ENCODE measurements at places on chromosomes 3 and 15.

DNA sequence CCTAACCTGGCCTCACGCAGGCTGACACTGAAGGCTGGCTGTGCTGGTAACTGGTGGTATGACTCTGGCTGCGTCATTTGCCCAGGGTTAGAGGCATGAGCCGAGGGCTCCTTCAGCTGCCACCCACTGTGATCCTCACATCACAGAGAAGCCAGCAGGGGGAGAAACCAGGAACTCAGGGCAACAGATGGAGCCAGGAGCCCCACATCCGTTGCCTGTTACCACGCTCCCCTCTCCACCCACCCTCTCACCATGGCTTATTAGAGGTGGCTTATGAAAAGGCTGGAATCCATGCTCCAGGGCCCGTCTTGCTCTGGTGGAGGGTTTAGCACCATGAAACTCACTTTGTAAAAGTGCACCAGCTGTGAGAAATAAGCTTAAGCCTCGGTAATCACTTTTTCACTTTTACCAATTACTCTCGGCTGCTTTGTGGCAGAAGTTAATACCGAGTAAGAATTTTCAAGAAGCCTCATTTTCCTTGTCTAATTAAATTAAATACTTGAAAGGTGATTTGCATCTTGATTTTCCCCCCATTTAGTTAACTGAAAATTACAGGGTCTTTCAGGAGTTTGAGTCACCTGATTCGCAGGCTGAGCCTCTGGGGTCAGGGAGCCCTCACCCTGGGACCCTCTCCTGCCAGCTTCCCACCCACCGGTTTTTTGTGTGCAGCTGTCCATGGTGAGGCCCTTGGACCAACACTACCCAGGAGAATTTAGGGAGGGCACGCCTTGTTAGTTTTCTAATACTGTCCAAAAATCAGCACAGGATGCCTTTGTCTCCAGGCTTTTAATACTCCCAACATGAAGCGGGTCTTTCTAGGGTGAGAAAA, 60.9 kb downstream of the ASB7 start:
- DNase-seq: no peak

GRCh38 chr15:39974656-39975230, 40.8 kb downstream of the EIF2AK4 start:
- DNase-seq: no peak

GRCh38 chr3:187223799-187224198, 26.5 kb downstream of the RTP1 start:
- DNase-seq: no peak

GRCh38 chr15:25240461-25241021, 198.3 kb downstream of the UBE3A start:
- DNase-seq: peak; percentile 17

DNA sequence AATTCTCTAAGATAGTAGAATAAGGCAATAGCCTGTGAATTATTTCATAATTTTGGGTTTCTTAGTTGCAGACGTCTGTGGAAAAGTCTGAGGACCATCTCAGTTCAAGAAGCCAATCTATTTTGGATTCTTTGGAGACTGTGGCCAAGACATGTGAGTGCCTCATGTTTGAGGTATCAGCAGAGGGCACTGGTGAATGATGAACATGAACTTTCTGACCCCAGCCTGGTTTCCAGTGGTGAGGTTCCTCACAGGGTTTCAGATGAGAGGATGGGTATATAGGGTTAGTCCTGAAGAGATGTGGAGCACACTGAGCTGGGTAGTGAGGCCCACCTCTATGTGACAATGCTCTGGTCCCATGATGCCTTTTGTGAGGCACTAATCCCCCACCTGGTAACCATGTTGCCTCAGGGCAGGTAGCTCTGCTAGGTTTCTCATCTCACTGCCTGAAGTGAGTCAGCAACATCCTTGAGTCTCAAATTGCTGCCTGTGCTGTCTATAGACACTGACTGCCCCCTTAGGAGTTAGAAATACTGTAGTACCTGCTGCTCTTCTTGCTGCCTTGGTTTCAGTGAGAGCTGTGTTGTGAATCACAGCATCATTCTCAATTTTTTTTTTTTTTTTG, 32.3 kb downstream of the C3orf62 start:
- DNase-seq: no peak

DNA sequence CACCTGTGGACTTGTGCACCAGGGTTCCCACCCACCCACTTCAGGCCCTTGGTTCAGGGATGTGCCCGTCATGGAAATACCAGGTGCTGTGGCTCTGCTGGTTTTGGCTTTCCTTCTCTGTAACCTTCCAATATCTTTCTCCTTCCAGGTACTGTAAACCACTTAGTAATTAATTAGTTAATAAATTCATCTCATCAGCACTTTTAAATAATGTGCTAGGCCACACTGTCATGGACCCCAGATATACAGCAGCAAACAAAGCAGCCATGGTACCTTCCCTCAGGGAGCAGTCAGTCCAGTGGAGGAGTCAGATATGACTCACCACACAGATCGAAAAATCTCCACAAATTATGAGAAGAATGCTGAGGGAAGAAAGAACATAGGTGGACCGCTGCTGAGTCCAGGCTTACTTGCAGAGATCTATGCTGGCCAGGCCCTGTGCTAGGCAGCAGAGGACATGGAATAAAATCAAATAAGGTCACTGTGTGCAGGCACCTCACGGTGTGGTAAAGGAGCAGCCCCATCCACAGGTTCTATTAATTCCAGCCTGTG, 6.8 kb upstream of the GATA2 start:
- no peak for DNase-seq

- no peak for DNase-seq
Measured at GRCh38 chr15:88718731-88719130, 79.9 kb downstream of the ISG20 start.

DNA sequence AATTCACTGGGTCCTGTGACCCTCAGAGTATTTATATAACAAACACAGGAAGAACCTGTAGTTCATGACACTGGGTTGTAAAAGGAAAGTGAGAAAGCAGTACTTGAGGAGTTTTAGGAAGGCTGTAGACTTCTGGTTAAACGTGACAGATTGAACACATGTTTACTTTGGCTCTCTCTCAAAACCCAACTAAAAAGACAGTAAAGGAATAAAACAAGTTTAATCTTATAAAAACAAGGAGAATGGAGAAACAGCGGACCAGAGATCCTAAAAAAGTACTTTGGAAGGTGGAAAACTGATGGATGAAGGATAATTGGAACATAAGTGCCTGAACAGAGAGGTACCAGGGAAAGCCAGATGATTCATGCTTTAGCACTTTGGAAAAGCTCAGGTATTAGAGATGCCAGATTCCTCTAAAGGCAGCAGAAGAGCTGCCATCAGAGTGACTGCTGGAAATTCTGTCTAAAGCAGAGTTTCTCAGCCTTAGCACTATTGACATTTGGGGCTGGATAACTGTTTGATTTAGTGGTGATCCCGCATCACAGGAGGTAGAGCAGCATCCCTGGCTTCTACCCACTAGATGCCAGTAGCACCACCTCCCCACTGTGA, 182.9 kb upstream of the RORA start:
- no peak for DNase-seq

DNA sequence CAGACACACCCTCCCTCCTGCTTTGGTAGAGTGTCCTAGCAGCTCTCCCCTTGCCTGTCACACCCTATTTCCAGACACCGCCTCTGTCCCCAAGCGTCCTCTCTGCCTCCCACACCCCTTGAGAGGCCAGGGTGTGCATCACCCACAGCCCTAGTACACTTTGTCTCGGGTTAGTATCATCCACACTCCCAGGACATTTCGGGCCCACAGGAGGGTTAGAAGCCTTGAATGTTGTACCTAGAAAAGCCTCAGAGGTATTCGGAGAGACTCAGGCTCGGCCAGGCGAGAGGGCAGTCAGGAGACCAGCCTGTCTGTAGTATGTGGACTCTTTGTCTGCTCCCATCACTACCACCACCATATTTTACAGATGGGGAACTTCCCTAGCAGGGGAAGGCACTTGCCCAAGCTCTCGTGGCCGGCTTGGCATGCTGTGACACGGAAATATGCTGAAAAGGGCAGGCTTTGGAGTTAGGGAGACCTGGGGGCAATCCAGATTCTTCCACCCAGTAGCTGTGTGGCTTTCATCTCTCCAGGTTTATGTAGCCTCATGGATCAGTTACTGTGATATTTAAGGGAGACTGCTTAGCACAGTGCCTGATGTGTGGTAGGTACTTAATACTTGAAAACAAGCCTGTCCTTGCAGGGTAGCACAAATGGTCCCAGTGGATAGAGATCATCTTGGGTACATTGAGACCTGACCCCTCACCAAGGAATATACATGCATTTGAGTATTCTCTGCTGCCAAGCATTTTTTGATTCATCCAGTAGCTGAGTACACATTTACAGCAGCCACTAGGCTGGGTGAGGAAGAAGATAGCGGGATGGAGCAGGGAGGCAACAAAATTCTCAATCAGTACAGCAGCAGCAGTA, 1.4 kb downstream of the TMEM43 start:
- no peak for DNase-seq

DNA sequence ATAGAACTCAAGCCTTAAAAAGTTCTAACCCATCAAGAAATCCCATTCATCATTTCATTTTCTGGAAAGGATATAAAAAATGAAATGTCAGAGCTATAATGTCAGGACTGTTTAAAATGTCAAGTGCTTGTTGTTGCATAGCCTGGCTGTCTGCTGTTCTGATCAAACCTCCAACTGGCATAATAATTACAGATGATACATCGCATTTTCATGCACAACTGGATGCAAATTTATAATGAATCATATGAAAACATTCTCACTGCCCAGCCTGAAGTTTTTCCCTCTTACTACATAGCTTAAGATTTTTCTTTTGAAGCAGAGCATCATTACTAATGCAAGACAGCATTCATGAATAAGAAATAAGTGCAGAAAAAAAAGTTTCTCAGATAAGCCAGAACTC, 46.5 kb downstream of the GUCA1C start:
- DNase-seq: no peak

DNA sequence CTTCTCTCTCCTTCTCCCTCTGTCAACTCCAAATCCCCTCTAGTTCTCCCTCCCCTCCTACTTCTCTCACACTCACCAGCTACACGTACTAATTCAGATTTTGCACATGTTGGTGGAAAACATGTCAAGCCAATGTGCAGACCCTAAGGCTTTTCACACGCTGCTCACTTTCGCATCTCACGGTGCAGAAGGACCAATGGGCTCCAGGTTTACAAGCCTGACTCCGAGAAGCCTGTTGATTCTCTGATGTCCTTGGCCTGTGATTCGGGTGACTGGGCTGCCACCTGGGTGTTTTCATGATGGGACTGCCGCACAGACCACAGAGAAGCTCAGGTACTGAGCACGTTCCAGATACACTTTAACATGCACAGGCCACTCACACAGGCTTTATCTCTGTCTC, 3.7 kb downstream of the FOXL2NB start:
- no peak for DNase-seq

GRCh38 chr3:187972454-187972853, 181.5 kb upstream of the LPP start:
- DNase-seq: no peak

DNA sequence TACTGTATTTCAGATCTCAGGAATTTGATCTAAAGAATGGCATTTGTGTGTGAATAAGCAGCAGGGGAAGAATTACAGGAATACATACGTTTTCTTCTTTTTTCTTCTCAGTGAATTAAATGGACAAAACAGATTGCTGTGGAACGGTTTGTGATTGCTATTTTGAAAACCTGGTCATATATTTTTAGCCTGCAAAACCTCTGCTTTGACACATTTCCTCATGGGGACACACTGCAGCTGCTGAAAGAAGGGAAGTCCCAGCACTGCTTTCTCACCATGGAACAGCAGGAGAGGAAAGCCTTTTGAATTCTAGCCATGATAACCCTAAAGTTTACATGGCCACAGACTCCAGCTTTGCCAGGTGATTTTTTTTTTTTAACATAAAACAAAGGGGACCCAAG, 315.0 kb downstream of the OXSM start:
- no peak for DNase-seq

DNA sequence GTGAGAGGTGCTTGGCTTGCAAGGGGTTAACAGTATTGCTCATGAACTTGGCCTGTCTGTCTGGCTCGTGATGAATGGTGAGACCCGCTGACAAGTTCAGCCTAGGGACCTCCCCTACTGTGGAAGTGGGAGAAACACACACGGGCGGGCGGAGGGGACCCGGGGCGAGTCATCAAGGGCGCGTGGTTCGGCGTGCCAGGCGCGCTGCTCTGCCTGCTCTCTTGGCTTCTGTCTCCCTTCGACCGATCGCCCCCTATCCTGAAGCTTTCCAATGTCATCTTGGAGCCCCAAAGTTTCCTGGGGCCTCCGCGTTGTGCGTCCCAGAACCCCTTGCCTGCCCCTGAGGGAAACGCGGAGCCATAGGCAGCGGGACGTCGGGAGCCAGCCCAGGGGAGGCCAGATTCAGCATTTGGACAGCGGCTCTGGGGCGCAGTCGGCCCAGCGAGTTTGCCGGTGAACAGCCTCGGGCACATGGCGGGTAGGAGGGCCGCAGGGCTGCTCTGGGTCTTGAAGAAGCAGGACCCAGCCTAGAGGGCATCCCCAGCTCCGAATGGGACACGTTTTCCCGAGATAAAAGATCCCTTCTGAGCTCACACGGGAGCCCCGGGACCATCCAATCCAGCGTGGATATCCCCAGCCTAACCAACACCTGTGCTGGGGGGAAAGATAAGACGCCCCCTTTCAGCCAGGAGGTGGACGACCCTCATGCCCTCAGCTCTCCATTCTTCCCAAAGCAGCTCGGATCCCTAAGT, 27.0 kb upstream of the POLG start:
- peak; percentile 77 for DNase-seq

- no peak for DNase-seq
Measured at GRCh38 chr15:57444877-57445513, 68.7 kb downstream of the CGNL1 start.

DNA sequence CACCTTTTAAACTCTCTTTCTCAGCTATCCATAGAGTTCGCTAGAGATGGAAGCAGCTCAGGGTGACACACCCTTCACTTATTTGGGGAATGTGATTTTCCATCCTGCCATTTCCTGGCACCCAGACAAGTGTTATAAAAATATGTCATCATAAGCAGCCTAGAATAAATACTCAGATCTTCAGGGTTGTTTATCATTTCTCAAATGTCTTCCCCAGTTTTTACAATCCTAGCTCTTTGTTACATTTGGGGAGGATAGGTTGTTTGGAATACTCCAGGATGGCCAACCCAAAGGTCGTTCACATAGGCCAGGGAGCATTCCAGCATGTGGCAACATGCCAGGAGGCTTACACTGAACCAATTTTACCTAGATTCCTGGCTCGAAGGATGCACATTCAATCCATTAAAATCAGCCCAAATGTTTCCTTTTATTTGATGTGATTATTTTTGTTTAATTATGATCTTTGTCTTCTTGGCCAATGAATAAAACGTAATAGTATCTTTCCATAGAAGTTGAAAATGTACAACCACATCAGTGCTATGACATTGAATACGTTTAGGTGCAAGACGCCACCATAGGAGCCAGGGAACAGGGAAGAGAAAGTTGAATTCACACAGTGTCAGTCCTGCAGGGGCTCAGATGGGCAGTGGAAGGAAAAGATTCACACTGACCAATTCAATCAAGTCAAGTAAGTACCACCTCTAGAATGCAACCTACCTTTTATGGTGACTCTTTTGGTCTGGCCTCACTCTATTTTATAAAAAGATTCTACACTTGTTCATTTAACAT, 537.7 kb upstream of the MDFIC2 start:
- DNase-seq: no peak

GRCh38 chr3:177451301-177451750, 254.0 kb upstream of the TBL1XR1 start:
- no peak for DNase-seq

- DNase-seq: no peak
Measured at GRCh38 chr3:15815696-15816095, 17.9 kb upstream of the ANKRD28 start.
